ENCODE measurements at places on chromosomes 11 and 22.

DNA sequence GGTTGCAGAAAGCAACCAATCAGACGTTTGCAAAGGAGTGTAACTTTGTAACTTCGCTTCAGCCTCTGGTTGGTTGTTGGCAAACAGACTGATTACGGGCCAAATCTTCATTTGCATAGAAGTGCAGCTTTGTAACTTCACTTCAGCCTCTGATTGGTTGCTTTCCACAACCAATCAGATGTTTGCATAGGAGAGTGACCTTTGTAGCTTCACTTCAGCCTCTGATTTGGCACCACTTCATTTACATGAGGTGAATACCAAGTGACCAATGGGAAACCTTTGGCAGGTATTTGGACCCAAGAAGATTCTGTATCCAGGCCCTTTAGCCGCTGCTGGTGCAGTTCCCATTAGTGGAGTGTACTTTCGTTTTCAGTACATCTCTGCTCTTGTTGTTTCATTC lies 16.0 kb downstream of the USP47 start:
- no peak for DNase-seq

DNA sequence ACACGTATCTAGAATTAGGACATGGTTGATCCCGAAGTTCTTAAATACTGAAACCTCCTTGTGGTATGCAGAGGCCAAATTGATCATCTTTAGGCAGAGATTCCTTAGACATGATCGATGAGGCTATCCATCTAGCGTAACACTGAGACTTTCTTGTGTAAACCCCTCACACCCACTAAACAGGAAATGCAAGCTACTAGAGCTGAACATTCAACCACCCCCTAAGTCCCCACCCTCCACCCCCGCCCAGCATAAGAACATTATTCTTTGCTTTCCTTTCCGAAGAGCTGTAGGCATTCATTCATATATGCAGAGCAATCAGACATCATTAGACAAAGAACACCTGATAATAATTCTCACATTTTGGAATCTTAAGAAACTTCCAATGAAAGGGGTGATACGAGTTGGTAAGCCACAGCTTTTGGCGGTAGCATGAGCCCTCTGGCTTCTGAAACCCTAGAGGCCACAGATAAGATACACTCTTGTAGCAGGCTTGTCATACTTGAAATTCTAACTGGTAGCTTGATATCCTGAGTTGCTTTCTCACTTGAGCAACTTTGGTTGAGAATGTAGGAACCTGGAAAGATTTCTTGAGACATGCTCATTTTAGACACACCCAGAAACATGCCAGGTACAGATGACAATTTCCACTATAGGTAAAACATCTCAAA lies 42.2 kb downstream of the FLI1 start:
- DNase-seq: no peak

DNA sequence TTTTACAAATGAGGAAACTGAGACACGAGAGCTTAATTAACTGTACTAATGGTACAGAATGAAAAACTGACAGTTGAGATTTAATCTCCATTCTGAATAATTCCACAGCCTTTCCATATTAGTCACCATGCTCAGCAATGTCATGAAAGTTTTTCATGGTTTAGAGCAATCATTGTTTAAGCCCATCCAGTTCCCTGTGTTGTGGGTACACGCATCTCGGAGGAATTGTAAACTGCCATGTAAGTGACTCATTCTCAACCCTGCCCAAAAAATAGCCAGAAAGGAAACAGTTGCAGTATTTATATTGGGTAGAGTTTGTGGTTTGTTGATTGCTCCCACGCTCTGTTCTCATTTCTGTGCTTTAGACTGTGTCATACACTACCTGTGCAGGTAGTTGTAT lies 1790.8 kb downstream of the LRRC4C start:
- DNase-seq: no peak

DNA sequence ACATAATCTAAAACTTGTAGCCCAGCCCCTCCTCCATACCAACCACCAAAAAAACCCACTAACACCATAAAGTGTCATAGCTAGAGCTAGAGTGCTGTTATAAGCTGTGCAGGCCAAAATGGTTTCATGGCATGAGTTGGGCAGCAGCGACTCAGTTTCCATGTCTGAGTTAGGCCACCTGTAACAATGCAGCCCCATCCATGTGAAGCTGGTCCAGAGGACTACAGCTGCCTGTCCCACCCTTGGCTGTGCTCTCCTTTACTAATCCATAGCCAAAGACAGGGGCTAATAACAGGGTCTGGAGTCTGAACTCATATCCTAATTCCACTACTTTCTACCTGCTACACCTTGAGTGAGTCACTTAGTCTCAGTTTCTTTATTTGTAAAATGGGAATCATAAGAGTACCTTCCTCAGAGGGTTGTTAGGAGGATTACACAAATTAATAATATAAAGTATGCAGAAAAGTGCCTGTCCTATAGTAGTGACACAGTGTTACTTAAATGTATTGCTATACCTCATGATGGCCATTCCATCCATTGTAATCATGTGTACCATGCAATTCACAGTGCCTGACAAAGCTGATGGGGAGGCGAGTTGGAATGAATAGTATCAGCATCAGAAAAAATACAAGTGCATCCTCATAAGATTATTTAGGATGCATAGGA lies 20.6 kb downstream of the KCNQ1OT1 start:
- no peak for DNase-seq

- DNase-seq: peak; percentile 59
Observed at GRCh38 chr11:60831143-60831500, 10.8 kb upstream of the CCDC86 start.
